ENCODE measurements at places on chromosomes 16 and 17.

DNA sequence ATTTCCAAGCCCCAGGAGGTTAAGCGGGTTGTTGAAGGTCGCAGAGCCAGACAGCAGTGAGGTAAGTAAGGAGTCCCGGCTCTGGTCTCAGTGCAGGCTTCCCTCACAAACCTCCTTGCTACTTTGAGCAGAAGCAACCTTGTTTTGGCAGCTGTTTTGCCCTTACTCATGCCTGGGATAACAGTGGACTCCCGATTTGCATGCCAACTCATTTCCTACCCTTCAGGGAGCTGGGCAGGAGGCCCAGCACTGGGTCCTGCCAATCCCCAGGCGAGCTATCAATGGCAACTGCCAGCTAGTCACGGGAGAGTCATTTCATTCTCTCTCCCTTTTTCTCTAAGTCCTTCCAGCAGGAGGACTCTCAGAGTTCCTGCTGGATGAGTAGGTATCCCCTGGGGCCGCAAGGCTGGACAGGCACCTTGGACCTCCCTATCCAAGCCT, 72.0 kb upstream of the KSR1 start:
- DNase-seq = no peak

DNA sequence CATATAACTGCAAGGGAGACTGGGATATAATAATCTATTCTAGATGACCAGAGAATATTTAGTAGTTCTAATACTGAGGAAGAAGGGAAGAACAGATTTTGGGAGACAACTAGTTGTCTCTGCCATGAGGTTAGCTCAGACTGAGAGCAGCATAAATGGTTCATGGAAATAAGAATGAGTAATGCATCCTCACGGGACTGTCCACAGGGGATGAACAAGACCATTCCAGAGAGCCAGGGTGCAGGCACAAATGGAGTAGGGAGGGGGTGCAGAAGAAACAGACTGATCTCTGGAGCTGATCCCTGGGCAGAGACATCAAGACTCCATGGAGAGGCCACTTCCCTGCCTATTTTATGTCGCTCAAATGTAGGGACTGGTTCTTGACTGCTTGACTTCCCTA, 30.4 kb downstream of the NLRC5 start:
- DNase-seq = no peak

- no peak for DNase-seq
Observed at GRCh38 chr16:27398894-27399853, 2.8 kb upstream of the IL21R start.

- DNase-seq = no peak
Observed at GRCh38 chr16:17802571-17802970, 331.8 kb upstream of the XYLT1 start.

- no peak for DNase-seq
Observed at GRCh38 chr16:31451201-31451600, 8.1 kb upstream of the ARMC5 start.

- DNase-seq = no peak
Observed at GRCh38 chr16:54511222-54511731, 224.7 kb upstream of the IRX3 start.

GRCh38 chr16:22789281-22789945, 24.5 kb upstream of the HS3ST2 start:
- DNase-seq = no peak

DNA sequence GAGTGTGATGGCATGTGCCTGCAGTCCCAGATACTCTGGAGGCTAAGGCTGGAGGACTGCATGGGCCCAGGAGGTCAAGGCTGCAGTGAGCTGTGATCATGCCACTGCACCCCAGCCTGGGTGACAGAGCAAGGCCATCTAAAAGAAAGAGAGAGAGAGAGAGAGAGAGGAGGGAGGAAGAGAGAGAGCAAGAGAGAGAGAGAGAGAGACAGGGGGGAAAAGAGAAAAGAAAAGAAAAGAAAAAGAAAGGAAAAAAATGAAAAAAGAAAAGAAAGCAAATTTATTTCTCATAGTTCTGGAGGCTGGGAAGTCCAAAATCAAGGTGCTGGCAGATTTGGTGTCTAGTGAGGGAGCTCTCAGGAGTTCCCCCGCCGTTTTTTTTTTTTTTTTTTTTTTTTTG, 33.3 kb downstream of the RNF135 start:
- DNase-seq = no peak

Measured in cortex of kidney (tissue), 1 donor.